Foreskin keratinocyte (primary cell): ENCODE measurements at places on chromosomes 6 and 20. TPM values are rescaled to one million over a fixed set of nuclear protein-coding genes. Genes with fewer than 3 reads are reported as not detected.

DNA sequence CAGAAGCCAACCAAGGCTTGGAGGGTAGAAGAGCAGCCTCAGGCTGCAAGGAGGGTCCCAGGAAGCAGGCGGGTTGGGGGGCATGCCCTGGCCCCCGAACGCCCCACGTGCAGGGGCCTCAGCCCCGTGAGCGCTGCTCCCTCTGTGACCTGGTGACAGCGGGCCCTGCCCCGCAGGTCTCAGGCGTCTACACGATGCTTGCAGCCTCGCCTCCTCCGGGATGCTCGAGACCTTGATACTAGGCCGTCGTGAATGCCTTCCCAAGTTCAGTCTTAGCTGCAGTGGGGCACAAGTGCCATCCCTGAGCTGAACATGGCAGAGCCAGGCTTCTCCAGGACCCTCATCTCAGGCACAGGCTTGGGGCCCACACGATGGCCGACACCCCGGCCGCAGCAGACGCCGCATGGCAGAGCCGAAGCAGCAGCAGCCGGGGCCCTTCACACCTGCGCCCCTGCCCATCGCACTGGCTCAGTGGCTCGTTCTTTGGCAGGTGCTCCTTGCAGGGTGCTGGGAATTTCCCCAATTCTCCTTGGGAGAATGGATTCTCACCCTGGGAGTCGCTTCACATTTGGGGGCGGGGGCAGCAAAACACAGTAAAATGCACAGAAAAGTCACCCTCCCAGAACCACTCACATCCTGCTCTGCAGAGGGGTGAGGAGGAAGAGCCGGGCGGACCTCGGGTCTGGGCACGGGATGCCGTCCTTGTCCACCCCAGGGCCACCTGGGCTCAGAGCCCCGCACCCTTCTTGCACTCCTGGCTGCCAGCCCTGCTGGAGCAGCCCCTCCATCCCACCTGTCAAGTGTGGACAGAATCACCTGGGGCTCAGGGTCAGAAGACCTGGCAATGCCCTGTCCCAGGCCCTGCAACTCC, 161.8 kb downstream of the DLL1 start:
- no peak for DNase-seq

DACT2 gene
- total RNA-seq = 0.48 and 0.71 TPM in 2 replicates

GNRH2 gene
- total RNA-seq = not detected in 2 replicates

SLPI gene
- 9.1 and 11.3 TPM in 2 replicates for total RNA-seq

DNA sequence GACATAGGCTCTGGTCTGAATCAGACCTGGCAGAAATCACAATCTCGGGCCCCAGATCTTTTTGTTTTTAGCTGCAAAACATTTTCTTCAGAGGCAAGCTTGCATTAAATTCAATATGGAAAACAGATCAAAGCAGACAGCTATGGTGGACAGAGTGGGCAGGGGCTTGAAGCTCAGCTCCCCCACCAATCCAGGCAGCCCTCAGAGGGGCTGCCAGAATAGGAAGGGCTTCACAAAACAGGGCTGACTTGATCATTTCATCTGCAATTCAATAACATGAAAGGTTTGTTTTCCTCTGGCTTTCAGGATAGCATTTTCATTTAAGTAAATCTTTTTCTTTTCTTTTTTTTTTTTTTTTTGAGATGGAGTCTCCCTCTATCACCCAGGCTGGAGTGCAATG, 49.2 kb upstream of the ALDH8A1 start:
- DNase-seq = no peak

C2 gene
- not detected in 2 replicates for total RNA-seq

GRCh38 chr6:44058617-44059358, 68.5 kb downstream of the MRPL14 start:
- peak; percentile 96 for DNase-seq

PCED1A gene
- 7.9 and 9.8 TPM in 2 replicates for total RNA-seq

GRCh38 chr6:37371154-37372083, 17.6 kb downstream of the RNF8 start:
- DNase-seq = no peak

- DNase-seq = peak; percentile 25
Observed at GRCh38 chr6:169536446-169537170, 165.2 kb downstream of the WDR27 start.

TMEM217 gene
- 0.63 and 0.78 TPM in 2 replicates for total RNA-seq

GRCh38 chr20:34468951-34469350, 47.3 kb upstream of the DYNLRB1 start:
- no peak for DNase-seq

HLA-DOB gene
- 3.0 and 3.4 TPM in 2 replicates for total RNA-seq

MBOAT1 gene
- 11.2 and 13.8 TPM in 2 replicates for total RNA-seq

- no peak for DNase-seq
Observed at GRCh38 chr20:58224974-58225373, 3.5 kb downstream of the ANKRD60 start.

DNA sequence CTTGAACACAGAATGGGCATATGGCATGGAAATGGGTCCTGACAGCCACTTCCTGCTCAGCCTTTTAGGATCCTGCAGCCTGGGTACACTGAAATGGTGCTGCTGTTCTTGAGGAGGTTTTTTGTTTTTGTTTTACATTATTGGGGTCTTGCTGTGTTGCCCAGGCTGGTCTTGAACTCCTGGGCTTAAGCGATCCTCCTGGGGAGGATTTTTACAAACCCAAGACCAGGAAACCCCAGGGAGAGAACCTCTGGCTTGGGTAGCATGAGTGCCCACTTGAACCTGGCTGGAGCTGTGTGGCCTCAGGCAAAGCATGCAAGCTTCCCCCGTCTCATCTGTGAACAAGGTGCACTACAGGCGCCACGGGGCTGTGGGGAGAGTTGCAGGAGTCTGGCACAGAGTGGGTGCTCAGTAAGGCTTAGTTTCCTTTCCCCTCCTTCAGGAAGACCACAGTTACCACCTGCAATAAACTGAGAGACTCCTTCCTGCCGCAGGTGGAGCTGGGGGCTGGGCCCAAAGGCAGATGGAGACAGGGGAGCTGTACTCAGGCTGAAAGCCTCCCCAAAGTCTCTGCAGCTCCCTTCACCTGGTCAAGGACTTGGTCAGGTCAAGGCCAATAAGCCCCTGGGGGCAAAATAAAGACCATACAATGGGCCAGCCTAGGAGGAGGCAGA, 1.8 kb downstream of the SLA2 start:
- no peak for DNase-seq

NKX2-4 gene
- not detected in 2 replicates for total RNA-seq

GNMT gene
- total RNA-seq = 0.20 and 0.32 TPM in 2 replicates

GRCh38 chr6:143498428-143498827, 13.1 kb downstream of the FUCA2 start:
- DNase-seq = no peak

DNA sequence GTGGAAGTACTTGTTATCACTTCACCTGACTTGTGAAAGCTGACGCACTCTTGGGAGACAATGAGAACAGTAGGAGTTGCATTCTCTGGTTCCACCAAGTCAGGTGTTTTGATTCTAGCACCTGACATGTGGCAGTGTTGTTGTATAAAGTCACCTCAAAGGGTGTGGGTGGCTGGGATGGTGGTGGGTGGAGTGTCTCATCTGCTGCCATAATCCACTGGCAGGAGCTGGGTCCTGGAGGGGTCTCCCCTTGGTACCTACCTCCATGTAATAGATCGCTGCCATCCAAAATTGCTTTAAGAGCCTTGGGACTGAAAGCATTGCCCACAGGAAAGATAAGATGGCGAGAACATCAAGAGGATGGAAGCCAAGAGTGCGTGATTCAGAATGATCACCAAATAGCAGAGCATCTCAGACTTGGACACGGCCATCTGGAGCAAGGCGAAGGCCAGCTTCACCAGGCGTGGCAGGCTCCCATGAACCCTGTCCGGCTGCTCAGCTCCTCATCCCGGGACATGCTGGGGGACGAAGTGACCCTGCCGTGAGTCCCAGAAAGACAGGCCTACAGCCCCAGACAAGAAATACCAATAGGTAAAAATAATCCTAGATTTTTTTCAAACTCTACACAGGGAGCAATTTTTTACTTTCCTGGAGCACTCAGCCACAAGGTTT, 56.6 kb downstream of the NPEPL1 start:
- DNase-seq = no peak

DNA sequence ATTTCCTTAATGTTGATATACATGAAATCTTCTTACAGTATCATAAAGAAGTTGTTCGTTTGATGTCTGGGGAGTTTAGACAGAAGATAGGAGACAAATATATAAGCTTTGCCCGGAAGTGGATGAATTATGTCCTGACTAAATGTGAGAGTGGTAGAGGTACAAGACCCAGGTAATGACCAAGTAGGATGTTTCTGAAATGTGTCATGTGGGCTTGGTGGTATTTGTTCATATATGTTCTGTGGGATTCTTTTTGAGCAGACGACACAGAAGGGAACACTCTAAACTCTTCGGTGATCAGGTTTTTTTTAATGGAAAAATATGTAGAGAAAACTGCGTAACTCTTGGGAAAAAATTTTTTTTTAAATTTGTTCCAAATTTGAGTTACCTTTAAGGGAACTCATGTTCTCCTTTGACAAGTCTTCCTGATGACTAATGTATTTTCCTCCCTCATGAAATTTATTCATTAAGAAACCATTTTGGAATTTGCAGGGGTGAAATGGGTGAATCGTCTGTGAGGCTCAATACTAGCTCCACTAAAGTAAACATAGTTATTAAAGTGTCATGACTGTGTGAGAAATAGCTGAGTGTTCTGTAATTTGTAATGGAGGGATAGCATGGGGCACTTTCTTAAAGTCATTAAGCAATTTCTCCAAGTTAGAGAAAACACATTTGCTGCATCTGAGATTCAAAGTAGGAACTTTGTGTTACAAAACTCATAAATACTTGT, 100.6 kb downstream of the MAP3K4 start:
- DNase-seq = peak; percentile 85

DNA sequence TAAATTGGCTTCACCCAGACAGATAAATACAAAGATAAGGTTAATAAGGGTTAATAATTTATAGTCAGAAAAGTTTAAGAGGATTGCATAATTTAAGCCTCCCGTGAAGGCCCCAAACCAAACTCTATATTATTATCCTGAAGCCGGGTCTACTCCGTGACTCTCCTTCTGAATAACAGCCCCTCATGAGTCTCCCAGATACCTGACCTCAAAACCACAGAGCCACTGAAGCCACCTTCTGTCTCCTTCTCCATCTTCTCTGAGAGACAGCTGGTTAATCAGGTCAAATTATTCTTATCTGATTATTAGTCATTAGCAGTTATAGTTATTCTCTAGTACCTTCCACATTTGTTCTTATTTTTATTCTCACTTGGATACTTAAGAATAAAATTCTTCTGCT, 569.2 kb upstream of the AGPAT4 start:
- DNase-seq = no peak

DNA sequence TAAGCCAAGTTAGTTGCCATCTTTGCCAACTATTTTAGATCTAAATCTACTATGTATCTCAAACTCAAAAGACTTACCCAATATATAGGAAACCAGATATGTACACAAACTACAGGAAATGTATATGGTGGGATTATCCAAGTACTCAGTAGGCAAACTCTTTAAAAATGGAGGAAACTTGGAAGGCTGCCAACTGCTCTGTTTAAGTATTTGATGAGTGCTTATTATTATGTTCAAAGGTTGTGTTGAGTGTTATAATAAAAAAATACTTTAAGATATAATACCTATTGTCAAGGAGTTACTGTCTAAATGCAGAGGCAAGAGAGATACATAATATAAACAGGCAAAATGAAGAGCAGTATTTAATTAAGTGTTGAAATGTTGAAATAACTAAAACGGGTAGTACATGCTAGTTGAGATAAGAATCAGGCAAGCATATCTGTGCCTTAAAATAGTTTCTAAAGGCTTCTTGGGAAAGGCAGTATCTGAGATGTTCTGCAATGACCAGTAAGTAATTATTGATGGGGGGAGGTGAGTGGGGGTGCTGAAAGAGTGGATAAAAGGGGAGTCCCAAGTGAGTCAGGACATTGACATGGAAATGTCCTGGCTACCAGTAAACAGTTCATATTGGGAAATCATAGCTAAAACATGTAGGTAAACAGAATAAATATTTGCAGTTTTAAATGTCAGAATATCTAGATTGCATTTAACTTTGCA, 6.5 kb upstream of the DST start:
- no peak for DNase-seq

DNA sequence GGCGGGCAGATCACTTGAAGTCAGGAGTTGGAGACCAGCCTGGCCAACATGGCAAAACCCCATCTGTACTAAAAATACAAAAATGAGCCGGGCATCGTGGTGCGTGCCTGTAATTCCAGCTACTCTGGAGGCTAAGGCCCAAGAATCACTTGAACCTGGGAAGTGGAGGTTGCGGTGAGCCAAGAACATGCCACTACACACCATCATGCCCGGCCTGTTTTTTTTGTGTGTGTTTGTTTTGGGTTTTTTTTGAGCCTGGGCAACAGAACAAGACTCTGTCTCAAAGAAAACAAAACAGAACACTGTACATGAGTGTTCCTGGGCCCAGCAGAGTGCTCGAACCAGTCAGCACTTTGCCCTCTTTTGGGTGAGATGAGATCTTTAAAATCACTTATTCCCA, 159.1 kb downstream of the MTHFD1L start:
- no peak for DNase-seq

TTI1 gene
- total RNA-seq = 25.8 and 28.5 TPM in 2 replicates

BFSP1 gene
- 1.4 and 1.8 TPM in 2 replicates for total RNA-seq

DNA sequence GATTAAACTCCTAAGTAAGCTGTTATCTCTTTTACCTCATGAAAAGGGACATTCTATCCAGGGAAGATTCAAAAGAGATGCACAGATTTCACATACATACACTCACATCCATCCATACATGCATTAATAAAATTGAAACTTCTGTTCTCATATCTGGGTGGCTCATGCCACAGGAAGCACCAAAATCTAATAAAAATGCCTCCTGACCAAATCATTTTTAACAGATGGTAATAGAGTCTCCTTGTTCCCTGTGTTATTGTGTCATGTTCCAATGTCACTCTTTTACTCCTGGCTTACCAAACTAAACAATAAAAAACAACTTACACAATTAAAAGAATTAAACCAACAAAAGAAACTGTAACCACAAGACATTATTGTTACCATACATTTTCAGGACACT, 742.1 kb upstream of the MANEA start:
- DNase-seq = no peak

GRCh38 chr20:20814685-20815084, 102.2 kb upstream of the RALGAPA2 start:
- no peak for DNase-seq

CCDC167 gene
- 24.8 and 27.4 TPM in 2 replicates for total RNA-seq

PLN gene
- total RNA-seq = not detected in 2 replicates

GRCh38 chr20:22339091-22339881, 245.1 kb downstream of the FOXA2 start:
- peak; percentile 71 for DNase-seq
